T-helper 9 cell (primary cell): ENCODE measurements at places on chromosomes 13 and 19.

GRCh38 chr13:46606970-46607369 is 54.0 kb downstream of the LRCH1 start:
- DNase-seq, result no peak

GRCh38 chr13:22286338-22286737 is 615.5 kb downstream of the FGF9 start:
- DNase-seq, result no peak

- DNase-seq, result no peak
Observed at GRCh38 chr13:99738626-99739025, 232.9 kb downstream of the ZIC5 start.

- DNase-seq, result no peak
Observed at GRCh38 chr19:19816679-19817078, 4.9 kb downstream of the ZNF506 start.

DNA sequence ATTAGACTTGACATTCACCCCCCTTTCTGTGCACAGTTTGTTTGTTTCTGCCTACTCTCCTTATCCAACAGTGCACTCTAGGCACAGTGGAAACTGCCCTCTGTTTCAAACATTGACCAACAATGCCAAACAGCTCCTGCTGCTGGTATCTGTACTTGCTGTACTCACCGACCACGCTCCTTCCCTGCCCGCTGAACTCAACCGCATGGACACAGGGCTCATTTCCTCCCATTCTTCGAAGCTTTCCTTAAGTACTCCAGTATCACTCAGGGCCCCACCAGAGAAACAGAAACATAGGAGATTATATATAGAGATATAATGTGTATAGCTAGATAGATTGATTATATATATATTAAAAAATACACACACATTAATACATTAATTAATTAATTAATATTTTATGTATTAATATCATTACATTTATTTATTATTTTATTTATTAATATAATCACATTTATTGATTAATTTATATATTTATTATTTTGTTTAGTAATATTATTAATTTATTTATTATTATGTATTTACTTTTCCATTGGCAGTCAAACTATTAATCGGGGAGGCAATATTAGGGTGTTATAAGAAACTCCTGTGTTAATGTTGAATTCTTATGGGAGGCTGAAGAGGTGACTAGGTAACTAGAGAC is 1528.2 kb downstream of the EFNB2 start:
- no peak for DNase-seq

DNA sequence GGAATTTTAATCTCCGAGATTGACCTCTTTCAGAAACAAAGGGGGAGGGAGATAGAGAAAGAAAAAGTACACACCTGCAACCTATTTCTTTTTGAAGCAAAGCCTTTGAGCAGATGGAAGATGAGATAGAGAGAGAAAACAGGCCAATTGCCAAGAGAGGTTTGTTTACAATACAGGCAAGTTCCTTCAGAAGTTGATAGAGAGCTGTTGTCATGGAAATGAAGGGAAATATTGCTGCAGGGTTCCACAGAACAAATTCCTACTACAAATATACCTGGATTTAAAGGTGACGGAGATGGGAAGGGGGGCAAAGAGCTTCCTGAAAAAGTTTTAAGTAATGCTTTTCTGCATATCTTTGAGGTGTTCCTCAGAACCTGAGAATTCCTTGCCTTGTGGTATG is 388.4 kb downstream of the NDFIP2 start:
- DNase-seq, result no peak

GRCh38 chr19:15631817-15632216 is 8.9 kb upstream of the CYP4F3 start:
- peak; percentile 29 for DNase-seq

GRCh38 chr13:20198781-20199180 is 6.0 kb upstream of the GJB2 start:
- DNase-seq, result no peak

DNA sequence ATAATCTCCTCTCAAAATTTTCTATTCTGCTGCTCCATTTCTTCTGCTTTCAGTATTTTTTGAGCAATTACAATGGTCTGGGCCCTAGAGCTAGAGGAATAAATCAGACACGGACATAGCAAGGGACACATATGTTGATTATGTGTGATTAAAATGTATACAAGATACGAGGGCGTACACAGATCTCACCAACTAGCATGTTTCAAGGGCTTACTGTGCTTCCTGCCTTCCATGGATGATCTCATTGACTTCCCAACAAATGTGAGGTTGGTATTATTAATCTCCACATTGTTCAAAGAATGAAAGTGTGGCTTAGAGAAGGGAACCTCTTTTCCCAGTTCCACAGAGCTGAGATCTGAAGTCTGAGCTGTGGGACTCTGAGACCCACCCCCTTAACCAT is 9.1 kb downstream of the PLD3 start:
- DNase-seq, result no peak

- no peak for DNase-seq
Observed at GRCh38 chr13:89269737-89270136, 1598.6 kb downstream of the SLITRK5 start.

GRCh38 chr13:46480131-46480530 is 72.8 kb upstream of the LRCH1 start:
- no peak for DNase-seq

- DNase-seq, result no peak
Observed at GRCh38 chr13:27034678-27035111, 136.9 kb downstream of the USP12 start.

GRCh38 chr13:109385242-109385560 is 401.2 kb downstream of the IRS2 start:
- no peak for DNase-seq

- no peak for DNase-seq
Observed at GRCh38 chr19:7247155-7247554, 47.1 kb downstream of the INSR start.

DNA sequence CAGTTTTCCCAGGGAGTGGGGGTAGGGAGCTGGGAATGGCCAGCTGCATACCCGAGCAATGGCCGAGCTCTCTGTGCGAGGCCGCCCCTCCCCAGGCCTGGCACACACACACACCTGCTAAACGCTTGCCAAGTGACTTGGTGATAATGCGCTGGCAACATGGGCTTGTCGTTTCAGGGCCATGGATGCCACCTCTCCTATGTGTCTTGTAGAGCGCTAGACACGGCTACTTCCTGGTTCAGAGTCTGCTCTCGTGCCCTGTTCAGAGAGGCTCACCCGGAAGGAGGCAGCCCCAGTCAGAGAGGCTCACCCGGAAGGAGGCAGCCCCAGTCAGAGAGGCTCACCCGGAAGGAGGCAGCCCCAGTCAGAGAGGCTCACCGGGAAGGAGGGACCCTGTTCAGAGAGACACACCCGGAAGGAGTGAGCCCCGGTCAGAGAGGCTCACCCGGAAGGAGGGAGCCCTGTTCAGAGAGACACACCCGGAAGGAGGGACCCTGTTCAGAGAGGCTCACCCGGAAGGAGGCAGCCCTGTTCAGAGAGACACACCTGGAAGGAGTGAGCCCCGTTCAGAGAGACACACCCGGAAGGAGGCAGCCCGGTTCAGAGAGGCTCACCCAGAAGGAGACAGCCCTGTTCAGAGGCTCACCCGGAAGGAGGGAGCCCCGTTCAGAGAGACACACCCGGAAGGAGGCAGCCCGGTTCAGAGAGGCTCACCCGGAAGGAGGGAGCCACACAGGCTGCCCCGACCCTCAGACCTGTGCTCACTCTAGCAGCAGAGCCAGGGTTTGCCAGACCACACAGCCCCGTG is 4.2 kb downstream of the ADPRHL1 start:
- DNase-seq, result peak; percentile 20

- no peak for DNase-seq
Observed at GRCh38 chr13:108588516-108588915, 40.9 kb upstream of the MYO16 start.

DNA sequence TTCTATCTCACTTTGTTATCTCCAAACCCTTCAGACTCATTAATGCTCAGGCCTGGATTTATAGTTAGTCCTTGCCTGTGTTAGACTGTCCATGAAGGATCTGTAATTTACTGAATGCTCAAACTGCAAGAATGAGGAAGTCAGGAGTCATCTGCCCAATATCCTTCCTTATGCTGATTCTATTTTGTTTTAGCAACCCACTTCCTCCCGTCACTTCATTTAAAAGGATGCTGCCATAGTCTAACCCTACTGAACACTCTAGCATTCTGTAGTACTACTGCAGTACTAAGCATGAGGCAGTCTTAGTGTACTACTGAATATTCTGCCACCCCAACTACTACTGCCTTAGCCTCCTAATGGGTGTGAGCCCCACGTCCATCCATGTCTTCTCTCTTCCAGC is 1.5 kb downstream of the FCAR start:
- no peak for DNase-seq

- no peak for DNase-seq
Observed at GRCh38 chr13:40026174-40026585, 370.7 kb downstream of the COG6 start.

GRCh38 chr19:36973021-36973843 is 57.1 kb downstream of the ZNF568 start:
- DNase-seq, result peak; percentile 72

- DNase-seq, result no peak
Observed at GRCh38 chr19:1465191-1466016, 13.6 kb downstream of the C19orf25 start.

DNA sequence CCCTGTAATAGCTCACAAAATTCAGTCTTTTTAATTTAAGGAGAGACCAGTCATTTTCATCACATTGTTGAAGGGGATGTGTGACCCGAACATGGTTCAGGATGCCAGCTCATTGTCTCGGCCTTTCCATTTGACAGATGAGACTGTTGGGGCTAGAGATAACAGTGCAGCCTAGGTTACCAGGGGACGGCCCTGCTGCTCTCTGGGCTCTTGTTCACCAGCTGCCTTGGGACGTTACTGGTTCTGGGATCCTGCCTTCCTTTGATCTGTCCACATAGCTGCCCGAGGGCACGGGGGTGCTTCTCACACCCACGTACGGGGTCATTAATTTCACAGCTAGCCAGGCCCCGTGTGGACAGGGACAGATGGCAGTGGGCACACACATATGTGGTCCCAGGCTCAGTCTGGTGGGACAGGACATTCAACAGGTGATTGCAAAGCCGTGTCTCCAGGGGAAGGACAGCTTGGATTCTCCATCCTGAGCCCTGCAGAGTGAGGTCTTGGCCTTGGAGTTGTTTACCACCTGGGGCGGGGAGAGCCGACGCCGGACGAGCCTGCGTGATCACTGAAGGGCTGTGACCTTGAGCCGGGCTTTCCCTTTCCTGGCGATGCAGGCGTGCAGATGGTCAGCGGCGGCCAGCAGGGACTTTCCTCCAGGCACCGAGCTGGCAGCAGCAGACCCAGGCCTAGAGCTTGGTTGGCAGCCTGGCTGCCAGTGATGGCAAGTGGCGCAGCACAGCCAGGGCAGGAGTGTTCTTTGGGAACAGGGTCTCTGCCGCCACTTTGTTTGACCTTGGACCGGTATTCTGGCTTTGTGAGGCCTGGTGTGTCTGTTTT is 26.7 kb upstream of the NPAS1 start:
- no peak for DNase-seq

DNA sequence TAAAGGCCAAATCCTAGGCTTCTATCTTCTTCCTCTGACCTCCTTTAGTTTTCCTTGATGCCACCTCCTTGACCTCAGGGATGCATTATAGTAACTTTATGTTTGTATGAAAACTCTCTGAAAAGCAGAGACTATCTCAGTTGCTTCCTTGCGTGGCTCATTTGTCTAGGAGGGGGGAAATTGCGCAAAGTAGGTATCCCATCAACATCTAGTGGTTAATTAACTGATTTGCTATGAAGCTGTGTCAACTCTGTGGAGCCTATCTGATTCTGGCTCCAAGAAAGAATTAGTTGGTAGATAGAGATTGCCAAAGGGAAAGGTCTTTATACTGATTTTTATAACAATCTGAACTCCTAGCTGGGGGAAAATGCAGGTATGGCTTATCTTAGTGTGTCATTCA is 82.1 kb upstream of the FRY start:
- DNase-seq, result no peak

DNA sequence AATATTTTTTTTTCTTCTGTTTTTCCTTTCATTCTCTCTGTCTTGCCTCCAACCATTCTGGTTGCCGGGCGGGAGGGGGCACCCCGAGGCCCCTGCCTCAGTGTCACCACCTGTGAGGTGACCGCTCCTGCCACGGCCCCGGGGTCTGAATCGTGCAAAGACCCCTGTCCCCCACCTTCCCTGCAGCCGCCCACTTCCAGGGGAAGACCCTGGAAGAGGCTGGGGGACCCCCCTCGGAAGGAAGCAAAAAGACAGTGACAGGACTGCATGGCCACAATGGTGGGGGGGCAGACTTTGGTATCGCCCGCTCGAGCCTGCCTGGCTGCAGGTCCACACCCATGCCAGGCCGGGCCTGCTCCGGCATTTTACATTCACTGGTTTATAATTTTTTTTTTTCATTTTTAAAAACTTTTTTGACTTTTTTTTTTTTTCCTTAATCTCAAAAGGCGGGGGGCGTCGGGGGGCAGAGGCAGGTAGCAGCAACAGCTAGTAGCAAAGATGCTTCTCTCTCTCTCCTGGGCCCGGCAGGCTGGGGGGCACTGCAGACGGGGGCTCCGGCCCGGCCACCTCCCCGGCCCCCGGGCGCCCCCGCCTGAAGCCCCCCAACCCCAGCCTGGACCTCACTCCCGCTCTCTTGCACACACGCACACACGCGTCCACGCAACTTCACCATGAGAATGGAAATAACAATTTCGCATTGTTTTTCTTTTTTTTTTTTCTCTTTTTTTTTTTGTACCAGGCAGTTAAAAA is 22.6 kb downstream of the ZBTB7A start:
- no peak for DNase-seq

GRCh38 chr13:43111559-43112400 is 88.4 kb downstream of the DNAJC15 start:
- no peak for DNase-seq

- DNase-seq, result no peak
Observed at GRCh38 chr13:25242956-25243355, 44.3 kb downstream of the MTMR6 start.

DNA sequence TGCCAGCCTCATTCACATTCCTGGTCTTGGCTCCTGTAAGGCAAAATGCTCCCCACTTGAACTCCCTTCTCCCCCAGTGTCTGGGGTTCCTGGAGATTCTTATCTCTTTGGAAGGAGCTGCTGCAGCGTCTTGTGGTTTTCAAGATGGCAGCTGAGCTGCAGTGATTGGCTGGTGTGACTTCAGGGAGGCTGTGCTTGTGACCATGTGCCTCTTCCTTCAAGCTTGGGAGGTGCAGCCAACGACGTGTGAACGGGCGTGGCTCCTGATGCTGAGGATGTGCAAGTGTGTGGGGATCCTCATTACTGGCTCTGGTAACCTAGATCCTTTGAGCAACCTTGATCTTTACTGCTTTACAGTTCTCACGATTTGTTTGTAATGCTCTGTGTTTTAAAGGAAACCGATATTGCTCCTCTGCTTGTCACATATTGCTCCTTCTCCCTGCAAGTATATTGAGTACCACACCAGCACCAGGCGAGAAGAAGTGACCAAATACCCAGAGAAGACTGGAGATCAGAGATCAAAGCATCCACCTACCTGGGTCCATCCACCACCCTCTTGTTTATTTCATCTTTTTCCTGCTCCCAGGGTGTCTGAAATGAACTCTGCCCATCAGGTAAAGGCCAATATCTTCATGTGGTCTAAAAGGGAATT is 208.5 kb downstream of the FGF9 start:
- DNase-seq, result no peak
